ENCODE measurements at places on chromosomes 1 and 21.

- peak; percentile 14 for DNase-seq
Measured at GRCh38 chr1:85463731-85464496, 1.0 kb downstream of the DDAH1 start.

- no peak for DNase-seq
Measured at GRCh38 chr1:153389973-153390879, 647 bp downstream of the S100A8 start.

DNA sequence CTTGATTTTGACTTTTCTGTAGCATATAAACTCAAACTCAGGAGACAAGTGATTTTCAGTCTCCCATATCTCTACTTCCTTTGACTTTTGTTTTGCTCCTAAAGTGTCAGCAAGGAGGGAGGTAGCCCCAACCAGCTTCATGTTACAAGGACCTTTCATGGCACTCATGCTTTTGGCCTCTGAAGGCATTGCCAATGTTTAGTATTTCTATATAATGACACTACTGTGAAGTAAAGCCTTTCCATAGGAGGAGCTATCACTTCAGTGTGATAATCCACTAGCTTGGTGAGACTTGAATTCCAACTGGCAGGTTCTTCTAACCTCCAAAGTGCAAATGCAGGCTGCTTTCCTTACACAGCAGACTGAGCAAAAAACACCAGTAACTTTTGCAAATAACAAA, 14.4 kb downstream of the COLGALT2 start:
- DNase-seq, result no peak

- no peak for DNase-seq
Measured at GRCh38 chr1:4526747-4527146, 127.7 kb upstream of the AJAP1 start.

GRCh38 chr1:26330276-26330675, 12.5 kb downstream of the CD52 start:
- DNase-seq, result no peak

DNA sequence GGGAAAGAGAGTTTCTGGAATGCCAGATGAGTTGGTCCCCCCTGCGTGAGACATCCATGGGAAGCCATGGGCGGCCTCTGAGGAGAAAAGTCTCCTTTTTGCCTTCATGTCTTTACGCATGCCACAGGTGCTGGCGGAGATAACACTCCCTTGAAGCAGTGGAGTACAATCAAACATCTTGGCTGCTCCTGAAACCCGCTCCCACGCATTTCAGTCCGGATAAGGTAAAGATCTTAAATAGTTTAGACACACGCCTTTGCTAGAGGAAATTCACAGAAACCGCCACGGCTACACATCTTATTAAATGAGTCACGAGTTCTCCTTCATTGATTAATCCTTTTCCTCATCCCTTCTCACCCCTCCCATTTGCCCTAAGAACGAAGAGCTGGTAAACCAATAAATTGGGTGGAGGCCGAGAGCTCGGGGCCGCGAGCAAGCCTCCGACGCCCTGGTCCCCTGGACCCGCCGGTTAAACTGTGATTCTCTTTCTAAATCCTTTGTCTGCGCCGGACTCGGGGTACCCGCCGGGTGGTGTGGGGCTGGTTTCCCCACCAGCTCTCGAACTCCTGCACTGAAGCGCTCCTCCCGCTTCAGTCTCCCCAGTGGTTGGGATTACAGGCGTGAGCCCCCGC, 6.6 kb upstream of the ZNF669 start:
- no peak for DNase-seq

DNA sequence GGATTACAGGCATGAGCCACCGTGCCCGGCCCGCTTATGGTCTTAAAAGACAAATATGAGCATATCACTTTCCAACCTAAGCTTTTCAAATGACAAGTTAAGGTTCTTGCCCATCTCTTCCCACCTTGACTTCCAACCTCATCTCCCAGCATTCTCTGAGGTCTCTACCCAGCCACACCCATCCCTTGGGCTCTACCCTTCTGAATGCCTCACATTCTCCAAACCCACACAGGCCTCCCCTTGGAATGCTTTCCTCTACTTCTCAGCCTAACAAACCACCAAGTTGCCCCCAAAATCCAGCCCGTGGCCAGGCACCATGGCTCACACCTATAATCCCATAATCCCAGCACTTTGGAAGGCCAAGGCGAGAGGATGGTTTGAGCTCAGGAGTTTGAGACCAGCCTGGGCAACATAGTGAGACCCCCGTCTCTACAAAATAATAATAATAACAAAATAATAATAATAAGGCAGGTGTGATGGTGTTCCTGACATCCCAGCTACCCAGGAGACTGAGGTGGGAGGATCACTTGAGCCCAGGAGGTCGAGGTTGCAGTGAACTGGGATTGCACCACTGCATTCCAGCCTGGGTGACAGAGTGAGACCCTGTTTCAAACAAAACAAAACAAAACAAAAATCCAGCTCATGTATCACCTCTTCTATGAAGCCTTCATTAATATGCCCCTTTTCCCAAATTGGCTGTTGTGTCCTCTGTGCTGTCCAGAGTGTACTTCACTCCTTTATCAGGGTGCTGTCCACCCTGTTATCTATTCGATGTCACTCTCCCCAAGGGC, 11.2 kb downstream of the DCST2 start:
- no peak for DNase-seq

GRCh38 chr1:68232289-68233148, at the start of gene WLS:
Gene WLS, minus strand, starts transcription at chr1:68232523. Its CDS starts 224 bp downstream, at chr1:68232299.
- peak; percentile 86 for DNase-seq

All from myocyte (in vitro differentiated cells).